ENCODE measurements at places on chromosomes 12 and 14.

- DNase-seq, result peak; percentile 6
These were observed 73.5 kb downstream of the PPP2R5C start for GRCh38 chr14:101834800-101835547.

- DNase-seq, result no peak
These were observed 42.9 kb downstream of the DAD1 start for GRCh38 chr14:22545842-22546721.

GRCh38 chr12:109987615-109988014 is 8.6 kb downstream of the GIT2 start:
- no peak for DNase-seq

- DNase-seq, result no peak
These were observed 1.9 kb downstream of the BMP4 start for GRCh38 chr14:53954551-53955228.

DNA sequence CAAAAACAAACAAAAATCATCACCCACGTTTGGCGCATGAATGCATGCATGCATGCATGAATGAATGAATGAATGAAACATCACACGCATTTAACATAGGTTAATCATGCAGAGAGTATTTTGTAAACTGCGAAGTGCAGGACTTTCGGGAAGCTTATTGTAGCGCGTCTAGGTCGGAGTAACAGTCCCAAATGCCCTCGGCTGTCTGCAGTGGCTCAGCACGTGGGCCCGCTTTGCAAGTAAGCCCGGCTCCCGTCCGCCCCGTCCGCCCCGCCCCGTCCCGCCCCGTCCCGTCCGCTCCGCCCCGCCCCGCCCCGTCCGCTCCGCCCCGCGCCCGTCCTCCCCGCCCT is 263 bp upstream of the IFT81 start:
- DNase-seq, result no peak

- no peak for DNase-seq
These were observed 238.7 kb downstream of the AKAP6 start for GRCh38 chr14:32567543-32568384.

GRCh38 chr12:75571204-75571603 is 59.8 kb upstream of the KRR1 start:
- no peak for DNase-seq

- DNase-seq, result no peak
These were observed 215.0 kb upstream of the EGLN3 start for GRCh38 chr14:34165847-34166350.

DNA sequence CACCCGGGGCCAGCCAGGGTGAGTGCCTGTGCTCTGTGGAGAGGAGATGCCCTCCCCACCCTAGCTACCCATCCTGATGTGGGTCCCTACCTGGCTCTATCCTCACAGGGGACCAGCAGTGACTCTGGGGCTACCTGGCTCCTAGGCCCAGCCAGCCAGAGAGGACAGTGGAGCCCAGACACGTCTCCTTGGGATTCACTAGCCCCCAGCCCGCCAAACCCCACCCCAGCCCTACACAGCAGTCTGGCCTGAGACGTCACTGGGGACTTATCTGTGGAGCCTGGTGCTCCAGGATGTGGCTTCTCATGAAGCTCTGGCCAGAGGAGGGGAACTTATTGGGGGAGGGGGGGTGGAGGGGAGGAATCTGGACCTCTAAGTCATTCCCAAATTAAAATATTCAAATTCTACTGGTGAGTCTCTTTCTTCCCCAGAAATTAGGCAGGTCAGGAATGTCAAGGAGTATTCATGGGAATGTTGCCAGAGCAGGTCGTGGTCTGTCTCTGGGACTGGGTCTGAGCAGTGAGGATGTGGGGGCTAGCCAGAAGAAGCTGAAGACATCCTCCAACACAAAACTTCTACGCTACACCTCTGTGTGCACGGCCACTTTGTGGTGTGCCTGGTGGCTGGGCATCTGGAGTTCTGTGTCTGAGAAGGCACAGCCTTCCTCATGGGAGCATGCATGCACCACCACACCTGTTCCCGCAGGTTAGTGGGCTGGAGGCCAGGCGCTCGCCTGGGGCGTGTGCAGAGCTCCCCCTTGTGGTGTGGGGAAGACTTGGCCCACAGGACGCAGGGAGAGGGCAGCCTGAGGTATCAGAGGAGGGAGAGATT is 2.7 kb downstream of the CMTM5 start:
- DNase-seq, result peak; percentile 8

DNA sequence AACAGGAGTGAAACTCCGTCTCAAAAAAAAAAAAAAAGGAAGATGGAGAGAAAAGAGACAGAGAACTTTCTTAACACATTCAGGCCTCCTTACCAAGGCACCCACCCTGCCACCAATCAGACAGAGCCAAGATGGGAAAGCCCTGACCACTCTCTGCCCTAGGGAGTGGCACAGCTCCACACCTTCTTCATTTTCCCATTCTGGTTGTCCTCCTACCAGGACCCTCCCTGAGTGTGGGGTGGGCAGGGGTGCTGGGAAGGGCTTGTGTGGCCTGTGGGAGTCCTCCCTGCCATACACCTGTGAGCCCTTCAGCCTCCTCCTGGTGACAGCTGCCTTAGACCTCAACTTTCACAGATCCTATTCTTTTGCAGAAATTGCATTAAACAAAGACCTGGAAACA is 513.6 kb downstream of the BCL11B start:
- no peak for DNase-seq

DNA sequence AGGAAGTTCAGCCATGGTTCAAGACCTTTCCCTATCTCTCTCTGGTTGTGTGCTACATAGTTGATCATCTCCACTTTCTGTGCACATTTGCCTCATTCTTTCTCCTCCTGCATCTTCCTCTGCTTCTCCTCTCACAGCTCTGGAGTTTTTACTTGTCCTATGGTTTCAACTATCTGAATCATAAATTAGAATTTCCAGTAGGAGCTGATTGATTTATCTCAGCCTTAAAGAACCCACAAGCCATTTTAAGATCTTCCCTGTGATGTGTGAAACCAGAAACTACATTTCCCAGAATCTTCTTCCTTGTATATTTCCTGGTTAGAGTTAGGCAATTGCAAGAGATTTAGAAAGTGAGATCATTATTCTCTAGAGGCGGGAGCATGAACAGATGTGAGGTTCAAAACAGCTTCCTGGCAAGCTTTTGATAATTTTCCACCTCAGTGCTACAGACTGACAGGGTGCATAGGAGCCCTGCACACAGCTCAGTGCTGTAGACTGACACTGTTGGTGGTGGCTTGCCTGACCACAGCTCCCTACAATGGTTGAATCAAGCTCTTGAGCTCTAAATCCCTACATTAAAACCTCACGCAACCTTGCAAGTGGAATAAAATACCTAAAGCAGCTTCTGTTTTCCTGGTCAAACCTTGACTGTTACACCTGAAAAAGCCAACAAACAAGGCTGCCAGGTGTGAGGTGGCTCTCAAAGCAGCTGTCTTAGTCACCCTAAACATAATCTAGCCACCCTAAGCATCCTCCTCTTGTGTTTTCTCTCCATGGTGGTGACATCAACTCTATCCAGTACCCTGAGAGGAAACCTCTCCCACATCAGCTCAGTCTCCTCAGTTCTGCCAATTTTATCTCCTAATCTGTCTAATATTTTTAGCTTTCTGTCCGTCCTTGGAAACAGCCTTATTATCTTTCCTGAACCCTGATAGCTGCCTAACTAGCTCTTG is 21.5 kb upstream of the IFNG start:
- DNase-seq, result no peak

DNA sequence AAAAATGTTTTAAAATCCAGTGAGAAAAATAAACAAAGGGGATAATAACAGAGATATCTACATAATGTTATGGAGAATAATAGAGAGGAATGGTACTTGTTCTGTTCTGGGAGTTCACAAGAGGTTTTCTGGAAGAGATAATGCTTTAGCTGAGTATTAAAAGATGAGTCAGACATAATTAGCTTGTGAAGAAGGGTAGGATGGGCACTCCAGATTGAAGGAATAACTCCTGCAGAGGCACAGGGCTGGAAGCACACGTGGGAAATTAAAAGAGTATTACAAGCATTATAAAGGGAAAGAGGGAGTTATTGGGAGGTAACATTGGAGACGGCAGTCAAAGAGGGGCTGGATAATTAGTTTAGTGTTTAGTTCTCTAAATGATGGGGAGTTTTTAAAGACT is 124.9 kb upstream of the BTG1 start:
- DNase-seq, result no peak

DNA sequence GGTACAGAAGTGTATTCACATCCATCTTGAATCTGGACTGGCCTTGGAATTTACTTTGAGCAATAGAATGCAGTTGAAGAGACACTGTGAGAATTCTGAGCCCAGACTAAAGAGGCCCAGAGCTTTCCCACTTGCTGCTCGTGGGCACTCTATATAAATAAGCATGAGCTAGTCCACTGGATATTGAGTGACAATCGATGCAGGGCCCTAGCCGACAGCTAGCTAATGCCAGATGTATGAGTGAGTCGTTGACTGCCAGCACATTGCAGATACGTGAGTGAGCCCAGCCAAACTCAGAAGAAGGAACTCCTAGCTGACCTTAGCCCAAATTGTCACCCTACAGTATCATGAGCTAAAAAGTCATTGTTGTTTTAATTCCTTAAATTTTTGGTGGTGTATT is 24.9 kb downstream of the NAV3 start:
- DNase-seq, result no peak

DNA sequence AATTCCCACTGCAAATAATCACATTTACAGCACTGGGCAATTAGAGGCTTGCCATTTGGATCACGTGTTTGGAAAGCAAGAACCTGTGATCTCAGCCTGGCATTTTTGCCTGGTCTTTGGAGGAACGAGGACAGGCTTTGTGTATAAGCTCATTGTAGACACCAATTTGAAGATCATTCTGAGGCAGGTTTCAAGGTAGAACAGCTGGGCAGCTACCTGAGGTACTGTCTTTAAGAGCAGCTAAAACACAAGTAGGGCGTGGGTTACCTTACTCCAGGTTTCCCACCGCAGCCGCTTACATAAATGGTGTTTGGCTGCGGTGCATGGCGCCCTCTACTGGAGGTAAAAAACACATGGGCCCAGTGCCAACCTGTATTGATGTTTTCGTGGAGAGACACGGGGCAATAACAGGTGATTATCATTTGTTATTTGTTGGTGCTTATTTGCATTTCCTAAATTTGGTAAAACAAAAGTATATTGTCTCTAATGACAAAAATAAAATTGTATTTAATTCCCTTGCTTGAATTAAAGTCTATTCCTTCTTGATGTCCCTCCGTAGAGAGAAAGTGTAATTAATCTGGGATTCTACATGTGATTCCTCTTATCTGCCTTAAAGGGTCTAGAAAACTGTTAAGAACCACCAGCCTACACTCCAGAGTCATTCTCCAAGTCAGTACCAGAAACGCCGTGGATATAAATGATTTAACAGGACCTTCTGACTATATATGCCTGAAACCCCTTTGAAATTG is 69.7 kb downstream of the SVOP start:
- DNase-seq, result peak; percentile 22

All from epithelial cell of prostate (primary cell).